HS-5 (cell line): ENCODE measurements at places on chromosomes 11 and 22.

DNA sequence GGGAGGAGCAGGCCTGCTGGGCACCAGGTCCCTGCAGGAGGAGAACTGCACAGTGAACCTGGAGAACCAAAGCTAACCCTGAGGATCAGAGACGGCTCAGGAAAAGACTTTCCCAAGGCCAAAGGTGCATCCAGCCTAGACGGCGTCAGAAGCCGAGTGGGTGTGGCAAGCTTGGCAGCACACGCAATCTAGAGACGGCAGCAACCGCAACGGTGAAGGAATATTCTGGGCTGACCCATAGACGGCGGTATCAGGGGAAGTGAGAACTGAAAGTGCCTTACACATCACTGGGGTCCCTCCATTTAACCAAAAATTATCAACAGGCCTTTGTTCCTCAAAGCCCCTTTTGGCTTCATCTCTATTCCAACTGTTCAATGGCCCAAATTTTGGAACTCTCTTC lies 26.2 kb downstream of the SPATA19 start:
- DNase-seq = no peak

DNA sequence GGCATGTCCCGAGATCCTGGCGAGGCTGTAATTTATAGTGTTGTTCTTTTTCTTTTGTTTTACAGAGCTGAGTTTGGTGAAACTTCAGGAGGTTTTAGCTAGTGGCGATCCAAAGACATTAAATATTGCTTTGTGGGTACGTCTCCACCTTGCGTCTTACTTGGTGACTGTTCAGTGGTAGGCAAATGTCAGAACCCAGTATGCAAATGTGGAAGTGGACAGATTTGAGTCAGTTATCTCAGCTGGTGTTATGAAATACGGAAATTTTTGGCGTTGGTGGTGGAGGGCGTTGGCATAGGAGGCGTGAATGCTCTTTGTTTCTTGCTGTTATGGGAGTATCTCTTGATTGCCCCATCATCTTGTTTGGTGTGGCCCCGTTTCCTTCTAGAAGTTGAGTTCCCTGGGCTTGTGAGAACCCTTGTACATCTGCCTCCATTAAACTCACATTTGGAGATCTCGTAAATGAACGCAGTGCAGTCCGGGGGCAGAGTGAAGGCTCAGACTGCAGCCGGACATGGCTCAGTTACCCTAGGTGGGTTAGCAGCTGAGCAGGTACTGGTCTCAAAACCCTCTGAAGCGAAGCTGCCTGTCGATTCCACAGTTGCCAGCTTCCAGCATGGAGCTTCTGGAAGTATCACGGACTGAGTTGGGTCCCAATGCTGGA lies 39.9 kb downstream of the PTPRJ start:
- DNase-seq = no peak

GRCh38 chr11:130462101-130462885 lies 13.8 kb downstream of the ADAMTS15 start:
- DNase-seq = no peak

- DNase-seq = no peak
Observed at GRCh38 chr11:17073370-17074027, 4.0 kb downstream of the RPS13 start.

DNA sequence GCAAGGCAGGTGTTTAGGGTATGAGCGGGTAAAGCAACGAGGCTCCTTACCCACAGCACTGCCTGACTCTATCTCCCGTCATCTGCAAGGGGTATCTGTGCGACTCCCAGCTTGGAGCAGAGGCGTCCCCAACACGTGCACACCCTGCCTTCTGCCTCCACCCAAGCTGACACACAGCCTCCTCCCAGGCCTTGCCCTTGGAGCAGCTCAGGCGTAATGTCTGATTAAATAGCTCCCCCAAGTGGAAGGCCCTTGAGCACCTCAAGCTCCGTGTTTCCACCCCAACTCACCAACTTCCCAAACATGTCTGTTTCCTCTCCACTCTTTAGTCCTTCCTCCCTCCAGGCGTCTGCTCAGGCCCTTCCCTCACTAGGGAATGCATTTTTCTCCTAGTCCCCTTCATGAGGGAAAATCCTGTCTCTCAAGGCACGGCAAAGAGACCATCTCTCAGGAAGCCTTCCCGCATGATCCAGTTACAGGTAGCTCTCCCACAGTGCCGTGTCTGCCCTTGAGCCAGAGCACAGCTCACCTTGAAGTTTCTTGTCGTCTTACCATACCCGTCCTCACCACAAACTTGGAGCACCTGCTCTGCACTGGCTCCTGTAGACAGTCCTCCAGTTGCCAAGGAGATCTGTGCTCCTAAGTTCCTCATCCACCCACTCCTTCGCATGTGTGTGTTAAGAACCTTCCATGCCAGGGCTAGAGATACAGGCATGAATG lies 15.8 kb downstream of the CYB5R2 start:
- DNase-seq = no peak

- DNase-seq = no peak
Observed at GRCh38 chr11:44747836-44748235, 21.1 kb downstream of the TSPAN18 start.

GRCh38 chr11:65013130-65013887 lies 651 bp upstream of the ARL2 start:
- peak; percentile 63 for DNase-seq

DNA sequence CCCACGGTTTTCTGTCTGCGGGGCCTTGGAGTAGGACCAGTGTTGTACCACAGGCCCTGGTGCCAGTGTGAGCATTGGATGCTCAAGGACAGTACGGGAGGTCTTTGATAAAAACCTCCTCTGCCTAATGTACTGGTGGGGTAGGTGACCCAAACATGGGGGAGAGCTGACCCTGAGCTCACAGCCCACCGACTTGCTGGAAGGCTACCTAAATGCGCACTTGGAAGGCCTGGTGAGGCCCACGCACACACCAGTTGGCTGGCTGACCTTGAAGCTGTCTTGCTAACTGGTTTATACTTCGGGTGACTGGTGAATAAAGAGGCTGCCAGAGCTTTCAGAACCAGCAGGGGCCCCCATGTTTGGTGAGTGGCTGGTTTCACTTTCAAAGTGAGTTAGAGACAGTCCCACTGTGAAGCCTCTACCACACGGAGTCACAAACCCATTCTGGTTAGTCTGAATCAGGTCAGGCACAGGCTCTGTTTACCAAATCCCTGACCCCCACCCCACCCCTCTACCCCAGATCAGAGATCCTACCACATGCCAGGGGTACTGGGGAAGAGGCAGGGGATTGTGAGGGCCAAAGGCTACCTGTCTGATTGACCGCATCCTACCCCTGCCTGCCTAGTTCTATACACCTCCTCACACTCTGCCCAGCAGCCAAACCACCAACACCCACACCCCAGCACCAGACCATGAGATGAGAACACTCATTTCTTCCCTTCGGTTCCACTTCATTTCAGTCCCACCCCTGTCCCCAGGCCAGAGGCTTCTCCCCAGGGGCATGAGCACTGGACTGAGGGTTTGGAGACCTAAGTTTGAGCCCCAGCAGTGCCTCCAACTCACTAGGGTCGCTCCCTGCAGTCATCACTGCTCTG lies 12.7 kb upstream of the IL2RB start:
- no peak for DNase-seq

- no peak for DNase-seq
Observed at GRCh38 chr11:7451520-7451919, 33.8 kb upstream of the OLFML1 start.

DNA sequence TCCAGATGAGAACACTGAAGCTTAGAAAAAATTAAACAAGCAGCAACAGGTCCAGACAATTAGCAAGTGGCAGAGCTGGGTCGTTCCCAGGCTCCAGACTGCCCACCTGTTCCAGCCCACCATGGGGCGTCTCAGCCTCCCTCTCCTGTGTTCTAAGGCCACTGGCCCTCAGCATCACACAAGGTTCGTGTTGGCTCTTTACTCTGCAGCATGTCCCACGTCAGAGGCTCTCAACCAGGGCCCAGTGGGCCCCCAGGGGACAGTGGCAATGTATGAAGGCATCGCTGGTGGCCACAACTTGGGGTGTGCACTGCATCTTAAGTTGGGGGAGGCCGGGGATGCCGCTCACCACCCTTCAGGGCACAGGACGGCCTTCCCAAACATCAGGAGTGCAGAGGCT lies 6.2 kb downstream of the PDGFB start:
- DNase-seq = no peak

DNA sequence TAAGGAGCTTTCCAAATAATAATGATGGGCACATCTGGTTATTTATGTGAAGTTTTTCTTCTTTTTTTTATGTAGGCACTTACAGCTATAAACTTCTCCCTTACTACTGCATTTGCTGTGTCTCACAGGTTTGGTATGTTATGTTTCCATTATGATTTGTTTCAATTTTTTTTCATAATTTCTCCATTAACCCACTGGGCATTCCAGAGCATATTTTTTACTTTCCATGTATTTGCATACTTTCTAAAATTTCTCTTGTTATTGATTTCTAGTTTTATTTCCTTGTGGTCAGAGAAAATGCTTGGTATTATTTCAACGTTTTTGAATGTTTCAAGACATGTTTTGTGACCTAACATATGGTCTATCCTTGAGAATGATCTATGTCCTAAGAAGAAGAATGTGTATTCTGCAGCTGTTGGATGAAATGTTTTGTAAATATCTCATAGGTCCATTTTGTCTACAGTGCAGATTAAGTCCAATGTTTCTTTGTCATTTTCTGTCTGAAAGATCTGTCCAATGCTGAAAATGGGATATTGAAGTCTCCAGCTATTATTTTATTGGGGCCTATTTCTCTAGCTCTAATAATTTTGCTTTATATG lies 362.1 kb downstream of the DDX10 start:
- DNase-seq = no peak

GRCh38 chr11:64306563-64306875 lies 1.2 kb downstream of the ESRRA start:
- no peak for DNase-seq

GRCh38 chr11:68584097-68584496 lies 100.2 kb upstream of the GAL start:
- DNase-seq = no peak

DNA sequence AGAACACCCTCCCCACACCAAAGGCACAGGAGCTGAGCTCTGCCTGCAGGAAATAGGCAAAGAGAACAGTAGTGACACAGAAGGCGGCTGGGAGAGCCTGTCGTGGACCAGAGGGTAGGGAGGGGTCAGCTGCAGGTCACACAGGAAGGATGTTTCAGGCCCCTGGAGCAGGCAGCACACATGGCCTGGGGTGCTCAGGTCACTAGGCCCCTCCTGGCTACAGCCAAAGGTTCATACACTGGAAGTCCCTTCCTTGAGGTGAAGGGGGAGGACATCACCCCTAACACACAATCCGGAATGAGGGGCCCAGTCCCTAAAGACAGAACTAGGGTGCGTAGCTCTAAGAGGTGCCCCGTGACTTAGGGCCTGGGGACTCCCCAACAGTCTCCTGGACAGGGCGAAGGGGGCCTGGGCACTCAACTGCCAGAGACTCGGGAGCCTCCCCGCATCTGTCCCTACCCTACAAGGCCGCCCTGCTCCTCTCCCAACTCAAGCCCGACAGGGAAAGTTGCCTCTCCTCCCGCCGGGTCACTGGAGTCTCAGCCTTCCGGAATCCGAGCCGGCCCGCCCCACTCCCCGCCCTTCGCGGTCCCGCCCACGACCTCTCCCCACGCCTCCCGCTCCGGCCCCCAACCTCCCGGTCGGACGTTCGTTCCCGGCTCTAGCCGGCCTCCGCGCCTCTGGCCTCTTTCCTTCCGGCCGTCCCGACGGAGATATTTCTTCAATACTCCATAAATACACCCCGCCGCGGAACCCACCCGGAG lies at the start of gene CYB5R2:
Gene CYB5R2, minus strand, starts transcription at position 541 of the 764 bp plus-strand sequence. CDS start 675 bp downstream, outside the sequence.
- DNase-seq = no peak

GRCh38 chr11:75502138-75502537 lies 23.6 kb downstream of the GDPD5 start:
- DNase-seq = no peak
